Esophagus squamous epithelium (tissue), 5 donors: ENCODE measurements at places on chromosomes 13 and 19.

GRCh38 chr19:330503-330902, 14.1 kb downstream of the MIER2 start:
- H3K4me1 ChIP-seq: no peaks in the 10 kb centered on the region
- H3K4me3 ChIP-seq: no peak overlapping the region
- H3K27ac ChIP-seq: no peak overlapping the region

GRCh38 chr13:107329991-107330390, 762.1 kb upstream of the ARGLU1 start:
- H3K27ac ChIP-seq: no peak overlapping the region
- DNase-seq: no peak

DNA sequence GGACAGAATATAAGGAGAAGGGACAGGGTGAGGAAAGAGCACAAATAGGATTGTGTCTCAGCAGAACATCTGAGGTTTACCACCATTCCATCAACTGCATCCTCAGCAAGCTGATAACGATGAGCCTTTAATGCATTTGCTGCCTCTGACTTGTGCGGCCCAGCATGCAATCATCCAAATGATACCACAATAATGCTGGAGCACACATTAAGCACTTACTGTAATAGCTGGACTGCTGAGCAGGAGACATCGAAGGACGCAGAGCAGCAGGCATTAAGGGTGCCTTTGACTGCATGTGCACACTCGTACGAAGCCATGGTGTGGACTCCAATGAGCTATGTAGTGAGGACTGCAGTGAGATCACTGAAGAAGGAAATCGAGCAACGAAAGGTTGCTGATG, 469.4 kb downstream of the FOXO1 start:
- peaks cover 8% of the 10 kb centered on the region for H3K4me1 ChIP-seq
- no peaks in the 10 kb centered on the region for H3K27me3 ChIP-seq
- no peak overlapping the region for H3K4me3 ChIP-seq
- H3K36me3 ChIP-seq: no peaks in the 10 kb centered on the region
- no peak overlapping the region for H3K27ac ChIP-seq

- H3K4me3 ChIP-seq: no peak overlapping the region
- H3K27me3 ChIP-seq: no peaks in the 10 kb centered on the region
- peaks cover 46% of the 10 kb centered on the region for H3K4me1 ChIP-seq
- H3K36me3 ChIP-seq: no peaks in the 10 kb centered on the region
Observed at GRCh38 chr13:48159826-48160225, 64.9 kb upstream of the MED4 start.
